Thoracic aorta (tissue), 2 donors: ENCODE measurements at places on chromosomes 5 and 9. TPM values are rescaled to one million over a fixed set of nuclear protein-coding genes. Genes with fewer than 3 reads are reported as not detected.

Gene UIMC1
- total RNA-seq: 40.9 TPM

GRCh38 chr9:92524881-92525280 is 10.9 kb downstream of the ECM2 start:
- H3K27me3 ChIP-seq: no peaks in the 10 kb centered on the region
- no peaks in the 10 kb centered on the region for H3K4me1 ChIP-seq
- H3K4me3 ChIP-seq: no peak overlapping the region
- H3K27ac ChIP-seq: no peak overlapping the region

GRCh38 chr5:95261437-95262175 is 23.3 kb downstream of the MCTP1 start:
- no peak for DNase-seq
- no peaks in the 10 kb centered on the region for H3K27me3 ChIP-seq
- H3K27ac ChIP-seq: no peak overlapping the region
- no peak overlapping the region for H3K4me3 ChIP-seq

- no peak for DNase-seq
- H3K4me3 ChIP-seq: no peak overlapping the region
- no peaks in the 10 kb centered on the region for H3K36me3 ChIP-seq
- no peak overlapping the region for H3K27ac ChIP-seq
- H3K4me1 ChIP-seq: peaks cover 9% of the 10 kb centered on the region
- no peaks in the 10 kb centered on the region for H3K27me3 ChIP-seq
Observed at GRCh38 chr9:134318941-134319305, 7.3 kb upstream of the RXRA start.

GRCh38 chr5:57036761-57037160 is 84.8 kb upstream of the MIER3 start:
- no peaks in the 10 kb centered on the region for H3K4me1 ChIP-seq
- H3K27ac ChIP-seq: no peak overlapping the region
- no peak overlapping the region for H3K4me3 ChIP-seq
- no peaks in the 10 kb centered on the region for H3K36me3 ChIP-seq
